Stimulated activated CD4-positive, alpha-beta T cell treated with anti-CD3 and anti-CD28 coated beads, Interleukin-1b, Interleukin-23, amount 100 ng/mL, for 1 hour (primary cell): ENCODE measurements at places on chromosomes 7 and 10.
A peak's percentile ranks its signal among the peaks of the same experiment; 100 is the strongest.

DNA sequence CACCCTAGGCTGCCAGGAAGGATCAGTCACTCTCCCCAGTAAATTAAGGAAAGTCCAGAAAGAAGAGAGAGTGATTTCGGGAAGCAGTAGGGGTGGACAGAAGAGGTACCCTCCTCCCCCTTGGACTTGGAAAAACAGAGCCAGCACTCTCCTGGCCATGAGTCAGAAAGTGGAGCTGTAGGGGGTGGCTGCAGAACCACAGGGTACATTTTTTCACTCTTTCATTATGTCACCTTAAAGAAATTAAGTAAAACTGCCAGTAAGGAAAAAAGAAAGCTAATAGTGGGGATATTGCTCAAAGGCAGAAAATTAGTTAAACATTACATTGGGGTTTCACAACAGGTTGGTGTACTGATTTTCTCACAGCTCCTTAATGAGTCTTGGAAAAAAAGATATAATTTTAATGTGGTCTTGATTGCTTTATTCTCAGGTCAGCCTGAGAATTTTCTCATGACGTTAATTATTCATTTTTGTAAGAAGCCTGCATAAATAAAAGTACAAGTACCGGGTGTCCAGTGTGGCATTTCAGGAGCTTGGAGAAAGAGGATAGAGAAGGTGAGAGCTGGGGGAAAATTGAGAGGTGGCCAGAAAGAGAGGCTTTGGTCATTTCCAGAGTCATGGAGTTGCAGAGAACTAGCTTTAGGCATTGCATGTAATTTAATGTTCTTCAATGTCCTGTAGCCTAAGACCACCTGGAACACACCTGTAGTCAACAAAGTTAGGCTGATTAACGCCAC is 23.2 kb upstream of the AOAH start:
- DNase-seq, result no peak

- DNase-seq, result no peak
Observed at GRCh38 chr7:89623018-89623672, 531.1 kb upstream of the STEAP1 start.

GRCh38 chr10:5040010-5040673 is 36.5 kb upstream of the AKR1C2 start:
- no peak for DNase-seq

DNA sequence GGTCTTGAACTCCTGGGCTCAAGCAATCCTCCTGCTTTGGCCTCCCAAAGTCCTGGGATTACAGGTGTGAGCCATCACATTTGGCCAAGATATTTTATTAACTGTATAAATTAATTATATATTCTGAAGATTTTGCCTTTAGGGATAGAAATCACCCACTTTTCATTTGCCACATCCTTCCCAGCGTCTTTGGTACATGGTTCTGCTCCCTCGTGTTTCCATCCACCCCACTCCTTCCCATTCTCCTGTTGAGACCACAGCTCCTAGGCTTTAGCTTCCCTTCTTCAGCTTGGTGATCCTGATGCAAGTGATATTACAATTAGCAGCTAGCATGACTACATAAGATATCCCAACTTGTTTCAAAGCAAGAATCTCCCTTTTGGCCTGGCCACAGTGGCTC is 8.4 kb downstream of the CPA1 start:
- no peak for DNase-seq

DNA sequence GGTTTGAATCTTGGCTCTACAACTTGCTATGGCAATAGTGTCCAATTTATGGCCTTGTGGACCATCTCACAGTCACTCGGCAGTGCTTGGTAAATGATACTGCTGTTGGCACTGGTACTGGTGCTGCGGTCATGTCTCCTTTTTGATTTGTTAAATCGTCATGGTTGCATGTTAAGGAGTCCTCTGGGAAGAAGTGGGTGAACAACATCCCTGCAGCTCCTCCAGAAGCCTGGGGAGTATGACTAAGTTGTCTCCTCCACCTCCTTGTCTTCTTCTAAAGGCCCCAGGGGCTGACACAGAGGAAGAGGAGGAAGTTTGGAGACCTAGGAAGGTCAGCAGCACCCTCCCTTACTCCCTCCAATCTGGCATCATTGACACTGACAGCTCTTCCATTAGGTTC is 8.5 kb downstream of the ITPRIP start:
- no peak for DNase-seq

- DNase-seq, result no peak
Observed at GRCh38 chr10:43390759-43391158, 18.2 kb downstream of the HNRNPF start.

DNA sequence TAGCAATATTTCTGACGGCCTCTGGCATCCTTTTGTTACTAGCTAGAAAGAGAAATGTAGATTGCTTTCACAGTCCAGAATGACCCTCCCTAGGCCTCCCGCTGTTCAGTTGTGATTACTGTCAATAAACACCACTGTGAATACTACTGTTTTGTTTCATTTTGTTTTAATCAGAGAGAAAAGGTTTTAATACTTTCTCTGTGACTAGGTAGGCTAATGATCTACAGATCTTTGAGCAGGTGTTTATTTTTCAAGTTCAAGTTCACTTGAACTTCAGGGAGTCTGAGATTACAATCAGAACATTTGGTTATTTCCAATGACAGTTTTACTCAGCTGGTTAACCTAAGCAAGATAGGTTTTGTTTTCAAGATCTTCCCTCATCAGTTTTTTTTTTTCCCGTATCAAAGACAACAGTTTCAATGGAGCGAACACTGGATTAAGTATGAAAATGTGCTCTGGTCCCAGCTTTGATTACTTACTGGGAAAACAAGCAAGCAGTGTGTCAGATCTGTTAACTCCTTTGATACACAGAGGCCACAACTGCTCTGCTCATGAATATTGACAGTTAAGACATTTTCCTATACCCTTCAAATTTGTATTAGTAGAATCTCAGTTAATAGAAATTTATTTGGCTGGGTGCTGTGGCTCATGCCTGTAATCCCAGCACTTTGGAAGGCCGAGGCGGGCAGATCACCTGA is 34.8 kb downstream of the VKORC1L1 start:
- DNase-seq, result no peak

- peak; percentile 24 for DNase-seq
Observed at GRCh38 chr7:92835851-92836488, 403 bp downstream of the CDK6 start.

DNA sequence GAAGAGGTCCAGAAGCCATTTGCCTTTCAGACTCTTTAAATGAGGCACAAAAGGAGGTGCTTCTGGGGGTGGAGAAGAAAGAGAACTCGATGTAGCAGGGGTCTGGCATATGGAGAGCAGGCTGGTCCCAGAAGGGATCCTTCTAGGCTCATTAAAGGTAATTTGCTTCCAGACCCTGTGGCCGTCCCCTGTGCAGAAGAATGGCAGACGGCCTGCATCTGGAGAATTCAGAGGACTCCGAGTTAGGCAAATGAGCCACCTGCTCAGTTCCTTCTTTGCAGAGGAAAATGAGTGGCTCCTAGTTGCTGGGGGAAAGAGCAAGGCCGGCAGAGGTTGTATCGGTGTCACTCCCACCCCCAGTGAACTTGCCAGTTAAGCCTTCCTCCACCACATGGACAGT is 73.8 kb upstream of the FAM180A start:
- no peak for DNase-seq

- DNase-seq, result no peak
Observed at GRCh38 chr7:101911800-101912715, 94.6 kb downstream of the CUX1 start.

DNA sequence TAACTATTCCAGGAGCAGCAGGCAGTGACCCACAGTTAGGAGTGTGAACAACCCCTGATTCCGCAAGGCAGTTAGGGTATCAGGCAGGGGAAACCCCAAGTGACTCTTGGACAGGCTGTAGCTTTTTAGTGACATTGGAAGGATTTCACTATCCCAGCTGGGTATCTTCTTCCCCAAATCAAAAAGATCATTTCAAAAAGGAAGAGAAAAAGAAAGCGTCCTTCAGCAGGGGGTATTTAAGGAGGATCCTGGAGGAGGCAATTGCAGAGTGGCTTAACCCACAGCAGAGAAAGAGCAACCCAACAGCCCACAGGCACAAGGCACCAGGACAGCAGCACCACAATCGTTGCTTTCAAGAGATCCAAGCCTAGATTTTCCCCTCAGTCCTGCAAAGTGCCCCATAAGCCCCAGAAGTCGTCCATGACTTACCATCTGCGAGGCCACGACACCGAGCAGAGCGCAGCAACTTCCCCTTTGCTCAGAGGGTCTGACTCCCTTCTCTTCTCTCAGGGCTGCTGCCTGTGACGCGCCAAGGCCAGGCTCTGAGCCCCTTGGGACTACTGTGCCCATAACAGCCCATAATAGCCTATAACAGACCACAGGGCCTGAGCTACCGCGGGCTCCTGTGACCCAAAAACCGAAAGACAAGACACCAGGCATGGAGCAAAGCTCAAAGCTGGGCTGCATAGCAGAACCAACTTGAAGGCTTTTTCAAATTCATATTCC is 19.8 kb downstream of the PIK3AP1 start:
- DNase-seq, result no peak

- DNase-seq, result no peak
Observed at GRCh38 chr7:95398155-95398940, 2.2 kb upstream of the PON3 start.
